ENCODE measurements at places on chromosomes 2 and 18.

GRCh38 chr2:73297151-73297559 is 3.8 kb upstream of the EGR4 start:
- DNase-seq = no peak

GRCh38 chr2:86372133-86372532 is 34.7 kb upstream of the REEP1 start:
- DNase-seq = no peak

GRCh38 chr2:86350751-86351150 is 13.3 kb upstream of the REEP1 start:
- no peak for DNase-seq

- DNase-seq = no peak
Observed at GRCh38 chr2:10150436-10150835, 27.9 kb downstream of the RRM2 start.

GRCh38 chr18:53153281-53153680 is 813.3 kb downstream of the DCC start:
- DNase-seq = no peak

- DNase-seq = no peak
Observed at GRCh38 chr2:20571644-20572215, 79.2 kb downstream of the HS1BP3 start.
